GM04503 (cell line): ENCODE measurements at places on chromosomes 2 and 18.

DNA sequence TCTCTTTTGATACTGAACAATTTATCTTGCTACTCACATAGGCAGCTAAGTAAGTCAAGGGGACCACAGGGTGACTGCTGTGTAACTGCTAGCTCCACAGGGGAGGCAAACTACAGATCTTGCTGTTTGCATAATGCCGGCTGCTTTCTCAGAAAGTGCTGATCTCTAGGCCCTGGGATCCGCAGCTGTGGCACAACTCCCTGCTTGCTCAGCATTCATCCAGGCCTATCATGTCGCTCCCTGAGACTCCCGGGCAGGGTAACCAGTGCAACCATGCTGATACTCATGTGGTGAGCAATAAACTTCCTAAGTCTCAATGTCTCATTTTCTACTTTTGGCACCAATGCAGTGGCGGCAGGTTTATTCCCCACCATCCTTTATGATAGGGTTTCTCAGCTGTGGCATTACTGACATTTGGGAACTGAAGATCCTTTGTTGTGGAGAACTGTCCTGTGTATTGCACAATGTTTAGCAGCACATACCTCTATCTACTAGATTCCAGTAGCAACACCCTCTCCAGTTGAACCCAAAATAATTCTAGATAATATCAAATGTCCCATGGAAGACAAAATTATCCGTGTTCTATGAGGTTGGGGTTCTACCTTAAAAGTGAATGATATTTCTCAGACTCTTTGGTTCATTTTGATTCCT lies 1101.3 kb downstream of the LRP1B start:
- DNase-seq = no peak

DNA sequence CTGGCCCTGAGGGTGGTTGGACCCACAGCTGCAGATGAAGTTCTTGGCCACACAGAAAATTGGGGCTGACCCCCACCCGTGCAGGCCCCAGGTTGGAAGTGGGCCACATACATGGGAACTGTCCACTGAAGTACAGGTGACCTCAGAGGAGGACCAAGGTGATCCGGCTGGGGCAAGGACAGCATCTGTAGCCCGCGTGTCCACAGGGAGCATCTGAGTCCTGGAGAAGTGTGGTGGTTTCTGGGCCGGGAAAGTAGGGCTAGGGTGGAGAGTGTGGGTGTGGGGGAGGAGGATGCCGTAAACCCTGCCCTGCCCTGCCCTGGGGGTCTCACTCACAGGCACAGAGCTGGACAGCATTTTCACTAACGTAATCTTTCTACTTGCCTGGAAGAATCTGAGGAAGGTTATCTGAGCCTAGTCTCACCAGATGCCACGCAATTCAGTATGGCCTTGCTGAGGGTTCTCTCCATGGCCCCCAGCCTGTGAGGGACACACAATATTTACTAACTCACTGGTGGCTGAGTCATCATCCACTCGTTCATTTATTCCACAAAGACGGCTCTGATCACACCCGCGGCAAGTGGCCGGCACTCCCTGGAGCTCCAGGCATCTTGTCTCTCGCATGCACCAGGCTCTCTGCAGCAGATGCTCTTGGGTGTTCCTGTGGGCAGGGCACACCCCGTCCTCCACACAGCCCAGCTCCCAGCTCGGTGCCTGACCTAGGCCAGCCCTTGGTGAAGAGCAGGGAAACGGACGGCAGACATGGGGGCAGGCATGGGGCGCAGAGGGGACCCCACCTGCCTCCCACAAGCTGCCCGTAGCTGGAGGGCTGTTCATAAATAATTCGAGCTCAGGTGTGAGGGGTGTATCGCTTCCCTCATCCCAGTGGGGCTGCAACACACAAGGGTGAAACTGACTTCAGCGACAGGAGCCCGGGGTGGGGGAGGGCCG lies 51.2 kb downstream of the INHBB start:
- peak; percentile 47 for DNase-seq

DNA sequence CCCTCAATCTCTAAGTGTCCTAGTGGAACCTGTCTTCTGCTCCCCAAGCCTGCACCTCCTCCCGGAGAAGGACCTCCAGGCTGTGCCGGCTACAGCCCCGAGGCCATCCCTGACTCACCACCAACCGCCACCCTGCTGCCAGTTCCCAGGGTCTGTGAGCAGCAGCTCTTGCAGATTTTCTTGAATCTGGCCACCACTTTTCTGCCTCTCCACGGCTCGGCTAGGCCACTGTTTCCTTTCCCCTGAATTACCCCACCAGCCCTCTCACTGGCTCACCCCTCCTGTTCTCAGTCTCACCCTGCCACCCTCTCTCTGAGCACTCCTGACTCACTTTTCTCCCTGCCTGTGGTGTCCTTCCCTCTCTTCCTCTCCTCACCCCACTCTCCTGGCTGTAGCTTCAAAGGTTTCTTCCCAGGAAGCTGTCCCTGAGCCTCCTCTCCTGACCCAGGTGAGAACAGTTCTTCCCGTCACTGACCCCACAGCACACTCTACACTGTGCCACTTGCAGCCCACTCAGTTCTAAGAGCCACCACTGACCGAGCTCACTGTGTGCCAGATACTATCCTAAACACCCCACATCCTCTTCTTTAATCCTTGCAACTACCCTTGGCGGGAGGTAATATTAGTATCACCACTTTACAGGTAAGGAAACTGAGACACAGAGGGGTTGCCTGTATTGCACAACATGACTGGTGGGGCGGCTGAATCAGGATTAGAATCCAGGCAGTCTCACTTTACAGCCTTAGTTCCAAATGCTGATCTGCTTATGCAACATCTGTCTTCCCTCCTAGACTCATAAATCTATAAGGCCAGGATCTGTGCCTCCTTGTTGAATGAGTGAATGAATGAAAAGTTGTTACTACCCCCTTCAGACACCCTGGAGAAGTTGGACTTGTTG lies 111.6 kb downstream of the SMAD7 start:
- peak; percentile 56 for DNase-seq

DNA sequence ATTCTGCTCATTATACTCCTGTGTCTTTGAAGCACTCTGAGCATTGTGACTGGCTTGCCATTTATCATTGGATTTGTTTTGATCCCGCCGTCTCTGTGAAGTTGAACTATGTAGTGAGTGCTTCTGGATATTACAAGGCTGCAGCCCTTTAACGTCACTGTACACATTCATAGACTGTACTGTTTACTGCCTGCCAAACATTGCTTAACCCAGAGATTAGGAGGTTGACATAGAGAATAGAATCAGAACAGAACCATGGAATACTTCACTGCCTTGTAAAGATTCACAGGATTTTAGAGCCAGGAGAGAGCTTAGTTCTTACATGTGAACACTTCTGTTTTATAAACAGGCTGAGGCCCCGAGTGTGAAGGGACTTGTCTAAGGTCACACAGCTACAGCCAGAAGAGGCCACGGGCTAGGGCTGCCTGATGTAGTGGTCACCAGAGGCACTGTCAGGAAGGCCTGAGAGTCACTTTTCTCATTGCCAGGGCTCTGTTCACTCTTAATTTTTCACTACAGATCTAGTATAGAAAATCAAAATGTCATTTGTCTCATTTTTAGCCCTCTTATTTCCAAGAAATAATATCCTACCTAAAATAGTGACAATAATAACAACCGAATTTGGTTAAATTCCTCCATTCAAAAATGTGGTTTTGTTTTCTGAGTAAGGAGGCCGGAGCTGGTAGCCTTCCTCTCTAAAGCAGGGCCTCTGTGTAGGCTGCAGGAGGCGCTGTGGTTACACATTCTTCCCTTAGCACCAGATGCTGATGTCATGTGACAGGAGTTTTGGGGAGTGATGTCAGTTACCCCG lies 87.9 kb downstream of the UGGT1 start:
- no peak for DNase-seq

GRCh38 chr18:36633961-36634412 lies 194.8 kb downstream of the TPGS2 start:
- DNase-seq = no peak

DNA sequence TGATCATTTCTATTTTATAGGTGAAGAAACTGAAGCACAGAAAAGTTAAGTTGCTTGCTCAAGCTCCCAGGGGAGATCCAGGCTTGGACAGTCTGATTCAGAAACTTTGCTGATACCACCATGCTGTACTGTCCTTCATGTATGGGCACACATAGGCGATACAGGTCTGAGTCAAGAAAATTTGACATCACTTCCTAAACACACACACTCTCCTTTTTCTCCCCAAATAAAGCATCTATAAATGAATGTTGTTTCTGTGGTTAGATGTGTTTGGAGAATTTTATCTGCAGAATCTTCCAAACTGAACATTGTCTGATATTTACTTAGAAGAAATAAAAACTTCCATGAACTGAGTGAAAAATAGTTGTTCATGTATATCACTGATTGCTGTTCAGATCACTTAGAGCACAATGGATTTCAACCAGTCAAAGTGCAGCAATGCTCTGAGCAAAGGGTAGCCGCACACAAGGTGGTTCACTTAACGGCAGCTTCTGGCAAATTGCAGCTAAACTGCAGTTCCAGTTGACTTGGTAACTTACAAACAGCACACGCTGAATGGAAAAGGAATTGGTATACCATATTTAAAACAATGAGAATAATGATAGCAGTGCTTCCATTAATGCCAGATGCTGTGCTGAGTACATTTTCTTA lies 10.0 kb upstream of the AGFG1 start:
- no peak for DNase-seq

GRCh38 chr18:45670281-45670962 lies 53.6 kb upstream of the SLC14A1 start:
- DNase-seq = peak; percentile 39

GRCh38 chr18:43574974-43575373 lies 297.7 kb upstream of the SYT4 start:
- DNase-seq = no peak

GRCh38 chr2:176039375-176039774 lies 37.3 kb upstream of the LNPK start:
- no peak for DNase-seq

DNA sequence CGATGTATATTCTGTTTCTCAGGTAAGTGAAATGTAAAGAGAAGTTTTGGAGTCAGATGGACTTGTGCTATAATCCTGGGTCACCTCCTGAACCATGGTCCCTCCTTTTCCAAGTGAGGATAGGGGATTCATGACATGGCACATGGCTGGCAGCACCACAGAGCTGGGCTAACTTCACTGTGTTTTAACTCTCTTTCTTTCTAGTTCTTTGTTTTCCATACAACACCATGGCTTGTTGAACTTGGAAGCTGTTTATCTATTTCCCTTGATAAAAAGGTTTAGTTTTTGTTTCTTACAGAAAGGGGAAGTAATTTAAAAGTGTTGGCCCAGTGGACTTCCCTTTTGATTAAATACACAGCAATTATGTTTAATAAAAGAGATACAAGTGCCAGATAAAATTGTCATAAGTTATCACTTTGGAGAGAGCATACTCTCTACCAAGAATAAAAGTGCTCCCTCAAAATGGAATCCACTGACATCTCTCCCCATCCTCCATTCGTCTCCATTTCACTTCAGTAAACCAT lies 90.4 kb downstream of the PLCL1 start:
- DNase-seq = no peak

DNA sequence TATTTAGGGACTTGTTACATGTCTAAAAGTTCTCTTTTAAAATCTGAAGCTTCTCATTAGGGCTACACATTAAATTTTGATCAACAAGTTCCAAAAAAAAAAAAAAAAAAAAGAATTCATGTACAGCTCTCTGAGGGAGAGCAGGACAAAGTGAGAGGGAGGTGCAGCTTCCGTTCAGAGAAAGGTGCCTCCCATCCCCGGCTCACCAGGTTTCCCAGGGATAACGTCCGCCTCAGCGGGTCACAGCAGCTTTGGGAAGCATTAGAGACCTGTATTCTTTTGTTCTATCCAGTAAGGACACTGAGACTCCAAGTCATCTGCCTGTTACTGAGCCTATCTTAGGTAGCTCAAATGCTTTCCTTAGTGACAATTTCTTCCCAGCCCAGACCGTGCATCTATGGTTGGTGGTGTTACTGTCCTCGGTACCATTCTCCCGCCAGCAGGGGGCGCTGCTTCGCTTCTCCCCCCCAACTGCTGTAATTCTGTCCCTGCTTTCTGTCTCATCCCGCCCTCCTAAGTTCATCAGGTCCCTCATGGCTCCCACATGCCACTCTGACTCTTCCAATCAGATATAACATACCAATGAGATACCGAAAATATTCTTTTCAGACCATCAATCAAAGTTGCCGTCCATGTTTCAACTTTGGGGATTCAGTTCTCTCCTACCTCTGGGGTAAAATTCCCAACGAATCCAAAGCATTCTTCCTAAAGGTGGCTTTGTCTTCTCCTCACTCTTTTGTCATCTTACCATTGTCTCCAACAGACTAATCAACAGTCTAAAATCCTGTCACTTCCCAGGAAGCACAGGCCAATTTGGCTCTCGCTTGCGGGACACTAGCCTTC lies 466.5 kb downstream of the METTL4 start:
- no peak for DNase-seq

GRCh38 chr2:224910574-224910925 lies 131.7 kb downstream of the DOCK10 start:
- DNase-seq = no peak

GRCh38 chr2:54787755-54788366 lies 64.4 kb downstream of the EML6 start:
- no peak for DNase-seq

DNA sequence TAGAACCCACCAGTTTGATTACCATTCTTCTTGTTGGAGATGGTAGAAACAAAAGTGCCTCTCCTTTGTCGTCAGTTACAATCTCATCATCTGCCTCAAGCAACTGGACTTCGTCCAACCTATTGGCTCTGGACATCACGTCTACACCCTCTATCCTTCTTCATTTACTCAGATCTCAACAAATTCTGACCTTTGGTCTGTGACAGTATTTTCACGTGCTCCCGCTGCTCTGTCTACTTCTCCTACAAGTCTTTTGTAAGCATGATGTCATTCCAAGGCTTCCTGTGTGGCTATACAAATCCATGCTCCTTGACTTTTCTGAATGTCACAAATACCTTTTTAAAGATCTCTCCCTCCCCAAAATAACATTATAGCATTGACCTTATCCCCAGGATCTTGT lies 43.0 kb upstream of the PID1 start:
- no peak for DNase-seq

GRCh38 chr2:15919716-15920434 lies 20.5 kb upstream of the MYCN start:
- no peak for DNase-seq

DNA sequence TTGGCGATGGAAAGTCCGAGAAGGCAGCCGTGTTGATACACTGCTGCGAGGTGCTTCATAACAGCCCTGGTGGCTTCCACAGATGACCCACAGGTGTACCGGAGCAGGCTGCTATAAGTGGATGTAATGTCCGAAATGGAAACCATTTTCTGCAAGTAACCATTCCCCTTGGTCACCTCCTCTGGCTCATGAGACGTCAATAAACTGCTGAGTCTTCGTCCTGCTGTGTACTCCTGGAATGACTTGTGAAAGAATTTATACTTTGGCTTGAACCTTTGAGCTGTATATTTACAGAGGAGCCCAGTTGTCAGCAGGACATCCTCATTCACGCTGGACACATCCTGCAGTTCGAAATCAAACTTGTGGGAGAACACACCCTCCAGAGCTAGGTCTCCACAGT lies 14.4 kb downstream of the NLRC4 start:
- DNase-seq = no peak
